H7 (cell line): ENCODE measurements at places on chromosomes 6 and 20.

DNA sequence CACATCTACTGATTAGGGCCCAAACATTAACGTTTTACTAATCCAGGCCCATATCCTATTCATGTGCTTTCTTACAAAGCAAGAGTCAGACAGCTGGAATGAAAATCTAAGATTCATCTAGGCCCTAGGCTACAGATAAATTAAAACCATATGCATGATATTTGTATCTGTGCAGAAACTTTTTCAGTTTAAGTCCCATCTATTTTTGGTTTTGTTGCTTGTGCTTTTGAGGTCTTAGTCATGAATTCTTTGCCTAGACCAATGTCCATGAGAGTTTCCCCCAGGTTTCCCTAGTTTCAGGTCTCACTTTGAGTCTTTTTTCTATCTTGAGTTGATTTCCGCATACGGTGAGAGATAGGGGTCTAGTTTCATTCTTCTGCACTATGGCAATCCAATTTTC is 20.2 kb downstream of the ADNP start:
- no peak for DNase-seq

- no peak for DNase-seq
Observed at GRCh38 chr6:6826961-6827360, 238.4 kb downstream of the LY86 start.

GRCh38 chr6:142313284-142313683 is 11.5 kb downstream of the ADGRG6 start:
- DNase-seq, result no peak

GRCh38 chr6:92617721-92618120 is 801.6 kb downstream of the EPHA7 start:
- DNase-seq, result no peak

- DNase-seq, result no peak
Observed at GRCh38 chr20:45067558-45067957, 33.4 kb downstream of the KCNS1 start.

- DNase-seq, result no peak
Observed at GRCh38 chr6:82861121-82861520, 204.5 kb downstream of the UBE3D start.

- peak; percentile 95 for DNase-seq
Observed at GRCh38 chr6:41442800-41443501, 103.2 kb upstream of the FOXP4 start.

GRCh38 chr6:134097114-134097707 is 44.8 kb upstream of the SLC2A12 start:
- peak; percentile 64 for DNase-seq

DNA sequence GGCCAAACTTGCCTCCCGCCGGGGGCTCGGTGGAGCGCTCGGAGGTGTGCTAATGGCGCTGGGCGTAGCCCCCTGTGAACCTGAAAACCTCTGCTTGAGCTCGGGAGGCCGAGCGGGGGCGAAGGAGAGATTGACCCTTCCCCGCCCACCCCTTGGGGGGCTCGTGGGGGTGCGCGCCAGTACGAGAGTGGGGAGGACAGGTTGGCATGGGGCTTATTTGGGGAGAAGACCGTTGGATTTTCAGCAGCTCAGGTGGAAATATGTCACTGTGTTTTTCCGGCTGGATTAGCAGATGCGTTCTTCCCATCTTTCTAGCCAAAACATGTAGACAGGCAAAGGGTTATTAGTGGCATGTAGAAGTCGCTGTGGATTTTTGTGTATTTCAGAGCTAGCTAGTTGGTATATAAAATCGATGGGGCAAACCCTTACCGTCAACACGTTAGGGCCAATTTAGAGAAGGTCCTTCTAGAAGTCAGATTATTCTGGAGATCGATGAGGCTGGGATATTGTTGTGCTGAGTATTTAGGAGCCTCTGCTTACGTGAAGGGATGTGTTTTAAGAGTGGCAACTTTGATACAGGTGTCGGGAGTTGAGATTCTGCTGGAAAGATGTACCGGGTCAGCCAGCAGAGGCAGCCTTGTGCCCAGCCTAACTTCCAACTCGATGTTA is 525 bp downstream of the NCOA7 start:
- DNase-seq, result peak; percentile 50
